B cell (primary cell): ENCODE measurements at places on chromosomes 12 and 14.

DNA sequence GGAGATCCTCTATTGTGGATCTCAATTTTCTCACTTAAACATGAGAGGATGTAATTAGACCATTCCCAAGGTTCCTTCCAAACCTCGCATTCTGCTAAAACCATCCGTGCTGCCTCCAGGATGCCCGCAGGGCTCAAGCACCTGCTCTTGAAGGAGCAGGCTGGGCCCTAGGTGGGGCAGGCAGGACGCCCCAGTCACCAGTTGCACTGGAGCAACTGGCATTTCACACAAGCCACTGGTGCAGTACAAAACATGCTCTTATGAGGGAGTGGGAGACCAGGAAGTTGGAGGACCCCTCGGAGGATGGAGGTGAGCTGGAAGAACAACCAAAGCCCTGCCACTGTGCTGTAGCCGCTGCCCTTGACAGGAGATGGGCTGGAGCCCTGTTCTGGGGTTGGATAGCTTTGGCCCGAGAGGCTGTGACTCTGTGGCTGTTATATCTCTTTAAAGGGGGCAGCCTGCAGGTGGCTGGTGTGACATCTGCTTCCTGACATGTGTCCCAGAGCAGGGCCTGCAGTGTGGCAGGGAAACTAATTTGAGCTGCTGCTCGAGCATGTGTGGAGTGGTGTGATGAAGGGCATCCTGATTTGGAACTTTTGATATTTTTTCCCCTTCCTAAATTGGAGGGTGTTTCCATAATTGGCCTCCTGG, 122.2 kb downstream of the CRACR2A start:
- DNase-seq: no peak

- no peak for DNase-seq
Measured at GRCh38 chr14:54301359-54301758, 95.4 kb upstream of the CDKN3 start.

DNA sequence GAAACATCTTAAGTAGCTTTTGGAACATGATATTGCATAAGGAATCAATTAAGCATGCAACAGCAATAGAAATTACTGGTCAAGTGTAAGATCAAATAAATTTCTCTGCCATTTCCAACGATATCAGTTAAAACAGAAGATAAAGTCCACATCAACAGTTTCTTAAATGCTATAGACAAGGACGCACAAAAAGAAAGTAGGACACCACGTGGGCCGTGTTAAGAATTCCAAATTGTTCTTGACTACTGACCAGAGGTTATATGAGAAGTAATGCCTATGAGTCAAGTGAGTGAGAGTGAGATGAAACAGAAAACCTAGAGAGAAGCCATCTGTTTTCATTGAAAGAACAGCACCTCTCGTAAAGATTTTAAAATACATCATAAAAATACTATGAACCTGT, 318.2 kb downstream of the TMEM117 start:
- DNase-seq: no peak

DNA sequence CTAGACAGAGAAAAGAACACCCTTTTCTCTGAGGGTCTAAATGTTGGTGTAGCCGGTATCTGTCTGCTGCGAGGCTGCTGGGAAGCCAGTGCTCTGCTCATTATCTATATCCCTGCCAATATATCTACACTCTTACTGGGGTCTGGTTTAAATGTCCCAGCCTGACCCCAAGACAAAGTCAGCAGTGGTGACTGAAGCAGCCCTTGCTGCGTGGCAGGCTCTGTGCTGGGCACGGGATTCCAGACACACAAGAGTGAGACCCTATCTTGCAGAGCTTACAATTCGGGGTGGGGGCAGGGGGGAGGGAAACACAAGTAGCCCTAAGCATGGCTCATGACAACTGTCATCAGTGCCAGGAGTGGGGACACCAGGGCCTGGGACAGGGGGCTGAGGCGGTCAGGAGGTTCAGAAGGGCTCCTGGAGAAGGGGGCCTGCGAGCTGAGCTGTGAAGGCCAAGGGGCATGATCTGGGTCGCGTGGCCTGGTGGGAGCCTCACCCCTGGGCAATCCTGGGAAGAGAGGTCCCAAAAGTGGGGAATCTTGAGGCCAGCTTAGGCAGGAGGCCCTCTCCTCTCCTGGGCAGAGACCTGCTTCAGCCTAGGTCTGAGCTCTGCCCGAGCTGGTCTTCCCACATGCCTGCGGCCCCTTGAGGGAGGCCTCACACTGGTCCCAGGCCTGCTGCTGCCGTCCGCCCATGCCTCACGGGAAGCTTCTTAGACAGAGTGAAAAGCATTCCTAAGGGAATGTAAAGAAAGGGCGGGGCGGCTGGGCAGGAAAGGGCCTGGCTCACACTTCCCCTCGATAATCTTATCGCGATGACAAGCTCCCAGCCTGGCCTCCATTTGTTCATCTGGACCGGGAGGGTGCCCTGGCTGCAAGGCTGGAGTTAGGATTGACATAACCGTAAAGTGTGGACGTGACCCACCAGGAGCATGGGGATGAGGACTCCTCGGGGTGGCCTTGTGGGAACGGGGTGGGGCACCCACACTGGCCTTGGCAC, 7.3 kb upstream of the RCOR1 start:
- no peak for DNase-seq

DNA sequence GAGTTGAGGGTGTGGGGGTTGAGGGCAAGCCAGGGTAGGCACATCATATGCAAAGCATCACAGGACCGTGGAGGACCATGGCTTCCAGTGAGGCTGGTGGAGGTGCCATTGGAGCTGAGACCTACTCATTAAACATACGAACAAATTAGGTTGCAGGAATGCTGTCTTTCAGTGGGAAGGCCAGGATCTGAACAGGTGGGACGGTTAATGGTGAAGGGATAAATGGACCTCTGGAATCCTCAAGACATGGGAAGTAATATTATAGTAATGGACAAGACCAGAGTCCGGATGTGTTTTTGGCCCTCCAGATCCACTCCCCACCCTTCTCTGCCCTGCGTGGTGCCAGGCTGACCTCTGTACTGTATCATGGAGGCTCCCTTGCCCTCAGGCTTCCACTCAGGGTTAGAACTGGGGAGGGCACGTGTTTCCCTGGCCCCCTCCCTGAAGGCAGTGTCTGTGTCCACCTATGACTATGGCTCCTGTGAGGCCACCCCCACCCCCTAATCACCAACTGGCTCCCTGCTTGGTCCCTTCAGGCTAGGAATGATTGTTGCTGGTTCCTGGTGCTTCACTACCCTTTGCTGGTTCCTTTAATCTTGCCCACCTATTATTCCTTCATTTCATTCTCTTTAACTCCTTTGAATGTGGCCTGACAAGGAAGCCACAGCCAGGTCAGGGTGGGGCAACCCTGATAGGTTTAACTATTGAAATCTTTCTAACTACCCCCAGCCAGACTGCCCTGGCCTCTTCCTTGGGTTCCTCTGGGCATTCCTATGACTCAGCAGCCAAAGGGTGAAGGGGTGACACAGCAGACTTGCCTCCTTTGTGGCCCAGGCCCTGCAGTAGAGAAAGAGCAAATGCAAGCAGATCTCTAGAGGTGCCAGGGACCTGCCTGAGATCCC, 10.7 kb downstream of the DHRS2 start:
- no peak for DNase-seq

DNA sequence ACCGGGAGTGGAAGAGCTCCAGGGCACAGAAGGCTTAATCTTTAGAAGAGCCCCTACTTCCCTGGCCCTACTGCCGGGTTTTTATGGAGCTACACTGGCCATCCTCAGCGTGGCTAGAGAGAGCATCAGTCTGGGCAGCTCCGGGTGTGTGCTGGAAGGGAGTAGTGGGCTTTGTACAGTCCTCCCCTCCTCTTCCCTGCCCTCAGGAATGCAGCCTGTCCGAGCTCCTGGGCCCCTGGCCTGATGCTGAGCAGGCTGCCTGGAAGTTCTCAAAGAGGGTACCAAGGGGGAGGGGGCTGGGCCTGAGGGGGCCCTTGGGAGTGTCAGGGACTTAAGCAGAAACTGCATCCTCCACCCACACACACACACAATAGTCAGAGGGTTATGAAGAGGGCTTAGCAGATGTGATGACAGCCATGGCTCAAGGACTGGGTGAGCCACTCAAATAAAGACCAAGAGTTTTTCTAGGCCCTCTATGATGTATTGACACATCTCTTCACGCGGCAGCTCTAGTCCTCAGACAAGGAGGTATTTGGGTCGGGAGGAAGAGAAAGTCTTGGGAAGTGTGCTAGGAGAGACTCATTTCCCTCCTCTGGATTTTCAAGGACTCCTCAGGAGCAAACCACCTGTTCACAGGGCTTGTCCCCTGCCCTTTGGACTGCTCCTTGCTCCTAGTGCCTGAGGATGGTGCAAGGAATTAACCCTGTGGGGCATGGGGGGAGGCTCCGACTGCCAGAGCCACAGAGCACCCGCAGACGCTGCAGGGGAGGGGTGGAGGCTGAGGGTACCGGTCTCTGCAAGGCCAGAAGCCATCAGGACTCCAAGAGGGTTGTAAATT, 16.5 kb upstream of the FIGNL2 start:
- no peak for DNase-seq
